ENCODE measurements at places on chromosomes 4 and X.

DNA sequence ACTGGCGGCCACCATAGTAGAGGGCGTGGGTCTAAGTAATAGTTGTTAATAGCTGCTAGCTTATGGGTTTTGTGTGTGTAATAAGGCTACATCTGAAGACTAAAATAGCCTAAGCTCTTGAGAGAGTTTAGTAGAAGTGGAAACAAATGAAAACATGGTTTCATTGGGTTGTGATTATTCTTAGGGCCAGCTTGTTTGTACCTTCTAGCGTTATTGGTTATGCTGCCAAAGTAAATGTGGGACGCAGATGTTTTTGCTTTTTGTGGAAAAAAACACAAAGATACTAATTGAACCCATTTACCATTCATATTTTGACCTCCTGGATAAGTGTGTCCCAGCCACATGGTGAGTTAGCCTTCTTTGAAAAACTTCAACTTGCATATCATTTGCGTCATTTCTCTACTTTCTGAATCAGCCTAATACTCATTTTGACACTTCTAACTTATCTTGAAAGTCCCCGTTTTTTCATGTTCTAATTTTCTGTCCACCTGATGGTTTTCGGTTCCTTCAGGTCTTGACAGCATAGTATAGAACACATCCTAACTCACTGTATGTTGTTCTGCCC lies 305.3 kb downstream of the FRMPD4 start:
- DNase-seq, result no peak

GRCh38 chr4:94595880-94596483 lies 144.2 kb downstream of the PDLIM5 start:
- peak; percentile 40 for DNase-seq

DNA sequence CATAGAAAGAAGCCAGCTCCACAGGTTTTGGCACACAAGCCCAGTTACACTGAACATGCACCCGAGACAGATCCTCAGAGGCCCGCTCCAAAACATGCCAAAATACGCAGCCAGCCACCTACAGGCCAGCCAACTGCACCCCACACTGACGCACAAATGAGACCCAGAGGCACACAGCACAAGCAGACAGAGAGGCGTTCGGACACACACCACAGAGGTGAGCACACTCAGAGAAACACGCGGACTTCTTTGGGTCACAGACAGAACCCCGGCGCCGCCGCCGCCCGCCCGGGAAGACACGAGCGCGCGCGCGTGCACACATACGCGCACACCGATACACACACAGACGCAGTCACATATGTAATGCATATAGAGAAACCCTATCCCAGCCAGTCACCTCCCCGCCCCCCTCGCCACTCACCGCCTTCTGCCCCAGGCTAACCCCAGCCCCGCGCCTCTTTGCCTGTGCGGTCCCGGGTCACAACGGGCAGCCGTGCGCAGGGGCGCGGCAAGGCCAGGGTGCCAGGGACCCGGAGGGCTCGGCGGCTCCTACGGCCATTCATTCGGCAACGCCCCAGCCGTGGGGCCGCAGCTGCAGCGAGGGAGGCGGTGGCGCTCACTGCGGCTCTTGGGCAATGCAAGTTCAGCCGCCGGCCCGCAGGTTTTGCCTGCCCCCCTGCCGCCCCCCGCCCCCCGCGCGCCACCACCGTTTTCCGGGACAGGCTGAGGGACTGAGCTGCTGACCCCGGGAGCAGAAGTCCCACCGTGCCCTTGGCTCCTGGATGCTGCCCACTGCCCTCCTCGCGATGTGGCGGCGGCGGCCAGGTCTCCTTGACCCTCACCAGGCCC lies 553 bp downstream of the SEPTIN6 start:
- peak; percentile 36 for DNase-seq

DNA sequence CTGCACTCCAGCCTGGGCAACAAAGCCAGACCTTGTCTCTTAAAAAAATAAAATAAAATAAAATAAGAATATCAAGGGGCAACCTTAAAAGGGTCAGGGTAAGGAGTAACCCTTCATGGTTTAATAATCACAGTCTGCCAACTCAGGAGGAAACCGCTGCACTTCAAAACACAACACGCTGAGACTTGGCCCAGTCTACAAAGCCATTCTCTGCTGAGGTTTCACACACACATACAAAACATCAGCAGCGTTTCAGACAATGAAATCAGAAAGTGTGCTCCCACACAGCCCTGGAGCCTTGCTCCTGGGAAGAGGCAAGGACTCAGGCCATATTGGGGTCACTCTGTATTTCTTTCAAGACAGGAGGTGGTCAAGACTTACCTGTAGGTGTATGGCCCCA lies 18.3 kb downstream of the SCARB2 start:
- no peak for DNase-seq

DNA sequence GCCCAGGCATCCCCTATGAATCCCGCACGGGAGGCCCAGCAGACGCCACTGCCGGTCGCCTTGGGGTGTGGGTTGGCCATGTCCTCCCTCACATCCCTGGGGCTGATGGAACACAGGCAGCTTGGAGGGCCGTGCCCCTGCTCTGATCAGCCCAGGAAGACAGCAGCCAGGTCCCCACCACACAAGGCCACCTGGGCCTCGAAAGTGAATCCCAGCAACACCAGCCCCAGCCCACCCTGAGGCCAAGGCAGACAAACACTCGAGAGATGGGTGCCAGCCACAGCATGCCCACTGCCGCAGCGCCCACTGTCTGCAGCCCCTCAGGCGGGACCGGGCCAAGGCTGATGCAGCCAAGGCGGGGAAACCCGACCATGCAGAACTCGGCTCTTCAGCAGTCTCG lies 85.5 kb downstream of the HMX1 start:
- DNase-seq, result no peak

All from MV-4-11 (cell line).